ENCODE measurements at places on chromosomes 4 and X.

- no peak for DNase-seq
Observed at GRCh38 chr4:10963958-10964703, 279.6 kb upstream of the CLNK start.

GRCh38 chrX:66553973-66554372 lies 84.9 kb downstream of the EDA2R start:
- DNase-seq: no peak

GRCh38 chrX:53048169-53049126 lies at the start of gene GPR173:
Gene GPR173 (plus strand): TSS chrX:53048789. CDS start chrX:53076622, 27,833 bp downstream.
- DNase-seq: peak; percentile 33

DNA sequence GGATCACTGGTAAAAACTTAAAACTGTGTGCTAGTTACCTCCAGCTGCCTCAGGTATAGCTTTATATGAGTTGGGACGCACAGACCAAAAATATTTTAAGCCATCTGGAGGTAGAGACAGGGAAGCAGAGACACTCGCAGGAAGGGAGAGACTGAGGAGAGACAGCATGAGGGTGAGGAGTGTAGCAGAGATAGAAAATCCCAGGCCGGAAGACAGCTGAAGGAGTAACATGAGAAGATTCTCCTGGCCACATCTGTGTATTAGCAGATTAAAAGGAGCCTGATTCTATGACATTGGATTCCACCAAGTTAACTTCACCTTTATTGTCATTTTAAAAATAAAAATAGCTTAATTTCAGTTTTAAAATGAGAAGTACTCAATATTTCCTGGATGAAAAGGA lies 84.3 kb downstream of the PDLIM5 start:
- DNase-seq: no peak

DNA sequence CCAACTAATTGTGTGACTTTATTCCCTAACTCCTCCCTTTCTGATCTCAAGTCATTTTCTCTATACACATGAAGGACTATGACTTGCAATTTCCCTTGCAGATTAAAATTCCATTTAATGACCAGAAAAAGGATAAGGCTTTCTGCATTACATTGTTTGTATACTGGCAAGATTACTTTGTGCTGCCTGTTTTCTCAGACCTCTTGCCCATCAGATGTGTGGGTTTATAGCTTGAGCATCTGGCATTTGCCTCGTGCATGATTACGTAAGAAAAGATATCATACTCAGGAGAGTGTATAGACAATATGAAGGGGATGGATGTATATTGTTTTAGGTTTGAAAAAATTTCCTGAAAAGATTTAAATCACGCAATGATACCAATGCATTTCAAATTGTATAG lies 593.8 kb upstream of the SLIT2 start:
- no peak for DNase-seq

GRCh38 chrX:120453985-120454384 lies 15.1 kb downstream of the LAMP2 start:
- DNase-seq: no peak

- no peak for DNase-seq
Observed at GRCh38 chr4:1250921-1251772, 2.2 kb upstream of the CTBP1 start.

GRCh38 chrX:138026211-138026610 lies 460.3 kb downstream of the ZIC3 start:
- DNase-seq: no peak

- DNase-seq: no peak
Observed at GRCh38 chr4:124278477-124278876, 434.1 kb downstream of the ANKRD50 start.

- DNase-seq: no peak
Observed at GRCh38 chrX:16920075-16920474, 26.4 kb upstream of the REPS2 start.

DNA sequence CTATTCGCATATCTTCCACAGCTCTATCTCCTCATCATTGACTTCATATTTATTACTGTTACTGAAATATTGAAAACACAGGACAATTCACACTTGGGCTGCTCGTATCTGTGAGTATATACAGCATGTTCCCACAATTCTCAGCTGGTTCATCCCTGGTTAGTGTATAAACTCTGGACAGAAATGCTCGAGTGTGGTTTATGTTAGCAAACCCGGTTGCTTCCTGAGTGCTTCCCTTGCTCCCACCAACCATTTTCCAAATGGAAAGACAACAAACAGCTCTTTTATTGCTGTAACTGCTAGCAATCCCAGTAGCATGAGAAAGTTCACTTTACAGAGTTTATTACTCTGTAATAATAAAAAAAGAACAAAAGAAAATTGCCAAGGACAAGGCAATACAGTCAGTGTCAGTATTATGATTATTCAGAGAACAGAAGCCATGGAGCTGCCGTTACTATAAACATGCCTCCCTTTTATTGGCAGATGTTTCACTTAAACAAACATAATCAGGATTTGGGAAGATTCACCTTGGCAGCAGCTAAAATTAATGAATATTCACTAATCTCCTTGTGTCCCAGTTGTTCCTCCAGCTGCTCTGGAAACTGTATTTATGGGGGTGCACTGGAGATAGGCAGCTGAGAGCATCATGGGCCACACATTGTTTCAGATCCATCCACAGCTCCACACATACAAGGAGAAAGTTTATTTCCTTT lies 134.1 kb upstream of the GUCY1A1 start:
- DNase-seq: no peak

DNA sequence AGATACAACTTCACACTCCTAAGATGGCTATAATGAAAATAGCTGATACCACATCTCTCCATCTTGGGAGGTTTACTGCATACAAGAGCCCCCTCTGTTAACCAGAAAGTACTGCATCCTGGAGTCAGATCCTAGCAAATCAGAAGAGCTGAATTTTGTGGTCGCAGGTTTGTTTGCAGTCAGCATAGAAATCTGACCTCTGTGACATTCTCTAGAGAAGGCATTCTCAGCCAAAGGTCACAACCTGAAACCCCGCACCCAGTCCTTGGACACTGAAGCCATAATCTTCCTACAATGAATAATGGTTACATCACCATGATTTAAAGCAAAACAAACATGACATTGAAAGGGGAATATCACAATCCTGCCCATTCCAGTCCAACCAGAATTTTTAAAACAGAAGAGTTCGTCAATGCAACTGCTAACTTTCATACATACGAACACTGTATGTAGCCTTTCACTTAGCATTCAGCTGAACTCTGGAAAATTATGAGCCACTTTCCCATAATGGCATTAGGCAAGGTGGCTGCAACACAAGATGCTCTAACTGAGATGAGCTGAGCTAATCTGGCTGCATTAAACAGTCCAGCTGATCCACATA lies 17.6 kb downstream of the HS6ST2 start:
- no peak for DNase-seq

DNA sequence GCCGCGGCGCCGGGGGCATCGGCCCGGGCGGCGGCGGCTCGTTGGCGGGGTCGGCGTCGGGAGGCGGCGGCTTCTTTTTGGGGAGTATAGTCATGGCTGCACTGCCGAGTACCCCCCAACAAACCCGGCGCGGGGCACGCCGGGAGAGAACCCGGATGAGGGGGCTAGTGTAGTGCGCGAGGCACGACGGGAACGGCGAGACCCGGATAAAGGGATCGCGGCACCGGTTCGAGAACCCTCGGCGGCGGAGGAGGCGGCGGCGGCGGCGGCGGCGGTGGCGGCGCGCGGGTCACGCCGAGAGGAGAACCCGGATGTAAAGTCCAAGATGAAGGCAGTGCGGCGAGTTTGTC lies at the start of gene OTUD5:
OTUD5 (minus strand) TSS at position 131 of the 350 bp plus-strand sequence; CDS start at position 94, 37 bp downstream.
- DNase-seq: peak; percentile 63

GRCh38 chrX:64395568-64395929 lies 297 bp upstream of the MTMR8 start:
- DNase-seq: no peak

DNA sequence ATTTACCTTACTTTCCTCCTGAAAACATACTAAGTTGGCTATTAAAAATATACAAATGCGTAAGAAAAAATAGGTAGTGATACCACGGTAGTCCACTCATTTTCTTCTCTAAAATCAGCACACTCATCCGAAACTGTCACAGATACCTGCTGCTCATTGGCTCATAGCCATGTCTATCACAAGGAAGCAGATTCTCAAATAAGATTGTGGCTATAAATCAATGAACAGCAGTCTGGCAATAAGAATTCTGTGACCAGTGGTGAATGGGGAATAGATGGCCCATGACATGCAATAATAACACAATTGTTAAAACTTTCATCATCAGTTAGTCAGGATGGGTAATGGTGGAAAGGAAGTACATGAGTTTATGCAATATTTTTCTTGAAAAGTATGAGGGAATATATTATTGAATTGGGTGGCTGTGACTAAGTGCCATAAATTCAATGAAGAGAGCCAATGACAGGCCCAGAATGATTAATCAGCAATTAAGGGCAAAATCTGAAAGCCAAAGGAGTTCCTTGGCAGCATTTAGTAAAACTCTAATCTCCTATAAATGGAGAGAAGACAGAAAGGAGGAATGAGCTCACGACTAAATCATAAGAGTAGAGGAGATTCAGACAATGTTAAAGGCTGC lies 202.3 kb upstream of the NEIL3 start:
- no peak for DNase-seq

GRCh38 chrX:34839451-34839850 lies 103.1 kb upstream of the FAM47B start:
- no peak for DNase-seq

GRCh38 chrX:37926700-37927099 lies 79.3 kb upstream of the DYNLT3 start:
- no peak for DNase-seq

- DNase-seq: no peak
Observed at GRCh38 chrX:9897761-9898161, 69.4 kb upstream of the CLDN34 start.

DNA sequence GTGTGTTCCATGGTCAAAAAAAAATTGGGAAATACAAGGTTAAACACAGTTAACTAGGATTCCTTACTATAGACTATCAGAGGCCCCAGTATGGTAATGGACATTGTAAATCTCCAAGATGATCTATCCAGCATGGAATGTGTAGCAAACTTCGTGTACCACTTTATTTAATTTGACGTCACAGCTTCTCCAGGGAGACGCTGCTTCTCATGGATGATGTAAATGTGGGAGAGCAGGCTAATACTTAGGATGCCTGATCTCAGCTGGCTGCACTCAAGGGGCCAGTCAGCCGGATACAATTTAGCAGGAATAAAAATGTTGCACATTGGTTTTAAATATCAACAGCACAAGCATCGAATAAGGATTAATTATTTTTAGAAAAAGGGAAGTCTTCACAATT lies 111.7 kb upstream of the HPF1 start:
- DNase-seq: no peak

DNA sequence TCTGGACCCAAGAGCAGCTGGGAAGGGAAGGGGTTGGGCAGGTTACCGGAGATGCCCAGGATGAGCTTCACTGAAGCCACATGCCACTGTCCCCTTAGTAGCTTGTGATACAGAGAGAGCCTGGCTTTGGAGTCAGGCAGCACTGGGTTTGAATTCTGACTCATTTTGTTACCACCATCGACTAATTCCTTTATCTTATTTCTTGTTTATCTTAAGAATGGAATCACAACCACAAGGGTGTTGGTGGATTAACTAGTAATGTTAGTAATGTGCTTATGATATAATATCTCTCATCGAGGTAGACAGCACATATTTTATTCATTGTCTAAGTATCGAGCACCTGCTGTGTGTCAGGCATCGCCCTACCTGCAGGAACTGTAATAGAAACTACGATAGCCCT lies 17.7 kb upstream of the STX18 start:
- DNase-seq: no peak

- DNase-seq: no peak
Observed at GRCh38 chr4:17761062-17761461, 20.4 kb downstream of the FAM184B start.

GRCh38 chr4:76365636-76366035 lies 55.3 kb downstream of the CCDC158 start:
- DNase-seq: no peak

Measured in dorsolateral prefrontal cortex (tissue), 122 donors.